ENCODE measurements at places on chromosomes 3 and 15.

DNA sequence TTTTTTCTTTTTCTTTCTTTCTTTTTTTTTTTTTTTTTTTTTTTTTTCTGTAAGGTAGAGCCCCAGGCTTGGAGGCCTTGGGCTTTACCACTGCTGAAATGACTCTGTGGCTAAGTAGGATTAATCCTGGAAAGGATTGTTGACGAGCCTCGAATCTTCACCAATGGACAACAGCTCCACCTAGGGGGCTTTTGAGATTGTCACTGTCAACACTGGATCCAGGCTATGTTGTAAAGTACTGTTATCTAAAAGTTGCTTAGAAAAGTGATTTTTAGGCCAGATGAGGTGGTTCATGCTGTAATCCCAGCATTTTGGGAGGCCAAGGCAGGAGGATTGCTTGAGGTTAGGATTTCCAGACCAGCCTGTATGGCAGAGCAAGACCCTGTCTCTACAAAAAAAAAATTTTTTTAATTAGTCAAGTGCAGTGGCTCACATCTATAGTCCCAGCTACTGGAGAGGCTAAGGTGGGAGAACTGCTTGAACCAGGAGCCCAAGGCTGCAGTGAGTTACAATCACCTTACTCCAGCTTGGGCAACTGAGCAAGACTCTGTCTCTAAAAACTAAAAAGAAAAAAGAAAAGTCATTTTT lies 41.6 kb downstream of the KLHL18 start:
- peak; percentile 70 for DNase-seq

DNA sequence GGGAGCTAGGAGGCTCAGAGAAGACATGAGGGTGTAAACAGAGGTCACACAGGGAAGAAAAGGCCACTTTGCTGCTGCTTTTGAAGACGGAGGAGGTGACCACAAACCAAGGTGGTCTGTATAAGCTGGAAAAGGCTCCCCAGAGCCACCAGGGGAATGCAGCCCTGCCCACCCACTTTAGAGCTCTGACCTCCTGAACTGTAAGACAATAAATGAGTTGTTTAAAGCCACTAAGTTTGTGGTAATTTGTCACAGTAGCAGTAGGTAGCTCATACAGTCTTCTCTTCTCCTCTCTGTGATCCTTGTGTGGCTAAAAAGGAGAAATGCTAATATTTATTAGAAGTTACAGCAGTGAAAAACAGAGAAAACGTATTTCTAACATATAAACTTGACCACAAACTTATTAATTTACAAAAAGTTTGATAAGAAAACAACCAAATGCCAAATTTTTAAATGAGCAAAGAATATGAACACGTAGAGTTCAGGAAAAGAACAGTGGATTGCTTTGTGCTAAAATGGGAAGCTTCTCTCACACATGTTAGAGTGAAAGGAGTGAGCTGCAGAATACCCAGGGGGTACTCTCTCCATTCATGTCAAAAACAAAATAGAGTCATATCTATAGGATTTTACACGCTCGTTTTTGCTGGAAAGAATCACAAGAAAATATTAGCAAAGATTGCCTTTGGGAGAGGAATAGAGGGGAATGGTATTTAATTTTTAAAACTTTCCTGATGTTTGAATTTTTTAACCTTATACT lies 71.0 kb downstream of the NOX5 start:
- no peak for DNase-seq

GRCh38 chr3:137103739-137104138 lies 146.0 kb downstream of the IL20RB start:
- no peak for DNase-seq

- DNase-seq: no peak
Measured at GRCh38 chr3:89221924-89222323, 114.5 kb downstream of the EPHA3 start.

DNA sequence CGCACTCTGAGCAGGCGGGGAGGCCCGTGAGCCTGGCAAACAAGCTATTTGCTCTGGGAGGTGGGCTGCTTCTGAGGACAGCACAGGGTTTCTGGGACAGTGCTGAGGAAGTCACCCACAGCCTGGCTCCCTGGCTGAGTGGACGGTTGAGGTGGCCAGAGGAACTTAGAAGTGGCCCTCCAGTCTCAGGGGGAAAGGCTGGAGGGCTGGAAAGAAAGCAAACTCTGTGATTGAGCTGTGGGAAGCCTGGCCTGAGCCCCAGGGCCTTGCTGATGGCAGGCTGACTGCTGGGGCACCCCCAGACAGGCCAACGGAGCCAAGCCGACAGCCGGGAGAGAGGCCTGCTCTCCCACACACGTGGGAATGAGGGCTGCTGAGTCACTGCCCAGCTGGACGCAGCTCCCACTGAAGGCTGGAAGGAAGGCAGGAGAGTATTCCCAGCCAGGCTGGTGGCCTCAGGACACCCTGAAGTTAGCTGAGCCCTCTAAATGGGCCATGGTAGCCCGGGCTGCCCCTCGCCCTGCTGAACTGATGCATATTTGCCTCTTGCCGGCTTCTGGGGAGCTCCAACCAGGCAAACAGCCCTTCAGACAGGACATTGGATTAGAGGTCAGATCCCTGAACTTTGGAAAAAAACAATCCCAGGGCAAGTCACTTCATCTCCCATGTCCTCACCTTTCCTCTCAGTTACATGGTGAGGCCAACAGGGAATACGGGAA lies 98.0 kb upstream of the TLE3 start:
- DNase-seq: no peak

DNA sequence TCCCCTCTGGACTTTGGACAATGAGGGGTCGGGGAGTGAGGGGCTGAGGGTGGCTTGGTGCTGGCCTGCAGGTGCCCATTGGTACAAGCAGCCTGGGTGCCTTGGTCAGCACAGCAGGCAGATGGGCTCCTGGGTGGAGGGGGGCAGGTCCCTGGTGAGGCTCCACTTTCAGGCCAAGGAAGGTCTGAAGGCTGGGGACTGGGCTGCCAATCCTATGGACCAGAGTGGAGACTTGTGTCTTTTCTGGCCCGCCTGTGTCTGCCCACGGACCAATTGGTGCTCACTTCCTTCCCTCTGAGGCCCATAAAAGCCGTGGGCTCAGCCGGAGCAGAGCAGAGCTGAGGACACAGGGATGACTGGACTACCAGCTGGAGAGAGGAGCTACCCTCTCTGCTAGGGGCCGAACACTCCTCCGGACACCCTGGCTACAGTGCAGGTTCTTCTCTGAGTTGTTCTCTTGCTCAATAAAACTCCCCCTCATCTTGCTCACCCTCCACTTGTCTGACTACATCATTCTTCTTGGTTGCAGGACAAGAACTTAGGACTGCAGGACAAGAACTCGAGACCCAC lies 31.9 kb upstream of the IREB2 start:
- DNase-seq: no peak

- DNase-seq: no peak
Measured at GRCh38 chr15:66580643-66581042, 14.8 kb upstream of the LCTL start.

- DNase-seq: no peak
Measured at GRCh38 chr3:129505341-129505740, 23.1 kb upstream of the RHO start.

- no peak for DNase-seq
Measured at GRCh38 chr3:160605315-160605714, 39.9 kb upstream of the KPNA4 start.

DNA sequence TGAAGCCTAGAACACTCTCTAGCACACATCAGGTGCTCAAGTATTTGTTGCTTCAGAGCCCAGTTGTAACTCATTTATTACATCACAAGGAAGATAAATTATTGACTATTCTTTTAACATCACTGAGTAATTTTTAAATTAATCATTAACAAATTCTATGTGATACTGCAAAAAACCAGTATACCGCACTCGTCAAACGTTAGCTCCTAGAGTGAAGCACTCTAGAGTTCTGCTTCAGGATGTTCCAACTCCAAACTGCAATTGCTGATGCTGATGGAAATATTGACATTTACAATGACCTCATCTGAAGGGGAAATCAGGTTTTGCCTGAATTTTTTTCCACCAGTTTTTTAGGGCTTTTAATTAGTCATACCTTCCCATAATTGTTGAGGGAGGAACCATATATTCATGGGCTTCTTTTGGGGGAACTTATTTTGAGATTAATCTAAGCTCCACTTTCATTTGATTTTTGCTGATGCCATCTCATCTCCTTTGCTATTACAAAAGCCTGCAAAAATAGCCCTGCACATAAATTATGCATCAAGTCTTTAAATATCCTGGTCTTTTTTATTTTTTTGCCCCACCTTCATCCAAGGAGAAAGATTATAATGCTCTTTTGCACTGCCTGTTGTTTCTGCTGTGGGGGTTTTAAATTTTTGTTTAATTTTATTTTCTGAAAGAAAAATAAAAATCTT lies 123.0 kb upstream of the STAC start:
- DNase-seq: no peak

- DNase-seq: peak; percentile 41
Measured at GRCh38 chr3:39990532-39990931, 181.1 kb downstream of the MYRIP start.

- DNase-seq: no peak
Measured at GRCh38 chr3:13004376-13004775, 68.9 kb downstream of the IQSEC1 start.

GRCh38 chr3:180977498-180977897 lies 12.0 kb downstream of the DNAJC19 start:
- no peak for DNase-seq

- no peak for DNase-seq
Measured at GRCh38 chr3:80014576-80014975, 246.8 kb upstream of the ROBO1 start.

DNA sequence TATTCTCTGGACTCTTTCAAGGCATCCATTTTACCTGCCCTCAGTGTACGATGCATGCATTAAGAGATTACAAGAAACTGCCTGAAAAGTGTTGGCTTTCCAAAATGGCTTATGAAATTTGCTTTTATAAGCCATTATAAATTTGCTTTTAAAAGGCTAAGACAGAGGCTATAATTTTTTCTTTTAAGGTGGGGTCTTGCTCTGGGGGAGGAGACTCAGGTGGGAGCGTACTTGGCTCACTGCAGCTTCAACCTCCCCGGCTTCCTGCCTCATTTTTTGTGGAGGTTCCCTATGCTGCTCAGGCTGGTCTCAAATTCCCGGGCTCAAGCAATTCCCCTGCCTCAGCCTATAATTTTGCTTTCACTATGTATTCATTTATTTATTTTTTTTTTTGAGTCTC lies 17.6 kb downstream of the TRA2B start:
- no peak for DNase-seq

- DNase-seq: no peak
Measured at GRCh38 chr3:54565956-54566355, 361.9 kb downstream of the LRTM1 start.

GRCh38 chr3:61669668-61670299 lies 108.4 kb downstream of the PTPRG start:
- no peak for DNase-seq

DNA sequence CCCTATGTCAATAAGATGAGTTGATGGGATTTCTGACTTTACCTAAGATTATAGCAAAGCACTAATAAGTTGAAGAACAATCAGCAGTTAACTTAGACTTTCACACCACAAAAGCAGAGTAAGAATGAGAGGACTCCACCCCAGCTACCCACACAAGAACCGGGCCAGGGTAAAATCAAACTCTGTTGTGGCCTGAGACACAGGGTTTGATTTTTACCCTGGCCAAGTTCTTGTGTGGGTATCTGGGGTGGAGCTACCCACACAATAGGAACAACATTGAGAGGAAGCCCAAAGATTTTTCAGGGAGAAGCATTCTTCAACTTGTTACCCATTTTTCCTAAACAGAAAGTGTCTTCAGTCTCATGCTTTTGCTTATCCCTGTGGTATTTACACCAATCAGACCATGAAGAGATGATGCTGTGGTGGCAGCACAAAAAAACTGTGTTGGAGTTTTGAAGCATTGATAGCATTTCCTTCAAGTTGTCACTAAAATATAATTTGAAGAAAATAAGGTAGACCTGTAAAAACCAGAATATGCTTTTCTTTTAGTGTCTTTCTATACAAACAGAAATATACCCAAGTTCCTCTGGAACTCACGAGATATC lies 25.6 kb downstream of the CPOX start:
- DNase-seq: no peak

DNA sequence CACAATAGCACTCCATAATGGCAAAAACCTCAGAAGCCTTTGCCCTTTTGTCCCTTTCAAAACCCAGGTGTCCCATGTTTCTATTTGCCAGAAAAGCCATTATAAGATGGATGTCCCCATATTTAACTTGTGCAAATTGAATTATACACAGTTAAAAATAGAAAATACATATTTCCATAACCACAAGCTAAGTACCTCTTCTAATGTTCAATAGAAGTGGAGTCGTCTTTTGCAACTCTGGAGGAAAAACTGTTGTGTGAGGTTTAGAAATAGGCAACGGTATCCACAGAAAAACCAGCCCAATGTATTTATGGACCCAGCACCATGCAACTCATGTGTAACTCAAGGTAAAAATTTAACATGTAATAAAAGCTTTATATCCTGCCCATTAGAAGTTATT lies 83.6 kb upstream of the STRIT1 start:
- DNase-seq: no peak

- DNase-seq: peak; percentile 49
Measured at GRCh38 chr3:71219744-71220638, 363.5 kb downstream of the FOXP1 start.

GRCh38 chr15:45333550-45333949 lies 44.8 kb downstream of the GATM start:
- DNase-seq: no peak
